ENCODE measurements at places on chromosomes 3 and 15.

DNA sequence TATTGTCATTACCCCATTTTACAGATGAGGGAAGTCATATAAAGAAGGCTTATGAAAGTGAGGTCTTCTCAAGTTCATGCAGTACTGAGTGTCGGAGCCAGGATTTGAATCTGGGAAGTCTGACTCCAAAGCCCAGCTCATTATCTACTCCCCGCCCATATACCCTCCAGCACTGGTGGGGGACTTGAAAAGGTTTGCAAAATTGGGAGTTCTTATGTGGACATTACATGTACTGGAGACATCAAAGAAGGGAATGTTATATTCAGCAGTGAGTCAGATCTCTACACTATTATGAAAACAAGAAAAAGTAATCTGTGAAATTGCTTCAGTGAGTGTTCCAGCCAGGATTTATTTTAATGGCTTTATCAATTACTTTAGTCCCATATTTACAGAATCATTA lies 185.2 kb upstream of the CADPS start:
- no peak for DNase-seq

DNA sequence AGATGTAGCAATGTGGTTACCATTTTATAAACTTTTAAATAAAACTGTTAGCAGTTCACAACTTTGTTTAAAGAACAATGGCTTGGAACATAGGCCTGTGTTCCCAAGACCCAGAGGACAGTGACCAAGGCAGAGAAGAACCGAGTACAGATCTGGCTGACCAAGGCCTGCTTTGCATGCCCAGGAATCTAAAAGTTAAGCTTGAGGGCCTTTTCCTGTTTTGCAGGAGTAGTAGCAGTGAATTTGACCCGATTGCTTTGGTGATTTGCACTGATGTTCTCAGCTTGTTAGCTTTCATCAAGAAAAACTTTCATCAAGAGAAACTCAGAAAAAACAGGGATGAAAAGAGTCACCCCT lies 9.9 kb downstream of the FILIP1L start:
- no peak for DNase-seq

DNA sequence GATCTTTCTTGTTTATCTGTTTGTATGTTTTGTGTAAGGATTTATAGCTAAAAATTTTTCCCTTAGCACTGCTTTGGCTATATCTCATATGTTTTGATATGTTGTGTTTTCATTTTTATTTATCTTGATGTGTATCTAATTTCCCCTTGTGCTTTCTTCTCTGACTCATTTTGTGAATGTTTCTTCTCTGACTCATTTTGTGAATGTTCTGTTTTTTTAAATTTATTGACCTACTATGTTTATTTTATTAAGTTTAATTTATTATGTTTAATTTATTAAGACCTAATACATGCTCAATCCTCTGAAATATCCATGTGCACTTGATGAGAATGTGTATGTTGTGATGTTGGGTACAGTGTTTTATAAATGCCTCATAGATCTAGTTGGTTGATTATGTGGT lies 793.5 kb upstream of the CADM2 start:
- DNase-seq: no peak

- no peak for DNase-seq
Measured at GRCh38 chr3:169790687-169791429, 17.7 kb downstream of the MYNN start.

GRCh38 chr3:191523148-191523547 lies 62.2 kb downstream of the PYDC2 start:
- no peak for DNase-seq

DNA sequence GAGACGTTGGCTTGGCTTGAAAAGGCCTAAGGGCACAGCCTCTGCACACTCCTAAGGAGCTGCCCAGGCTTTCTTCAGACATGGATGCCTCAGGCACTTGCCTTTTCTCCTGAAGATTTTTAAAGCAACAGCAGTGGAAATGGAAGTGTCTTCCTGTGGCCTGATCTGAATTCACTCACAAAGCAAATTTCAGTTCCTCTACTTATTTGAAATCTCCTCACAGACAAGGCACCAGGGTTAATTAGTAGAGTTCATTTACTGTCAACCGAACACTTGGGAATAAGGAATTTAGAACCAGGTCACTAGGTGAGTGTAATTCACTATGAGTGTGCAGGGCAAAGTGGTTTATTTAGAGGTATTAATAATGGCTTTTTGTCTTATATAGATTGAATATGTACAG lies 27.2 kb upstream of the DAZL start:
- DNase-seq: no peak

DNA sequence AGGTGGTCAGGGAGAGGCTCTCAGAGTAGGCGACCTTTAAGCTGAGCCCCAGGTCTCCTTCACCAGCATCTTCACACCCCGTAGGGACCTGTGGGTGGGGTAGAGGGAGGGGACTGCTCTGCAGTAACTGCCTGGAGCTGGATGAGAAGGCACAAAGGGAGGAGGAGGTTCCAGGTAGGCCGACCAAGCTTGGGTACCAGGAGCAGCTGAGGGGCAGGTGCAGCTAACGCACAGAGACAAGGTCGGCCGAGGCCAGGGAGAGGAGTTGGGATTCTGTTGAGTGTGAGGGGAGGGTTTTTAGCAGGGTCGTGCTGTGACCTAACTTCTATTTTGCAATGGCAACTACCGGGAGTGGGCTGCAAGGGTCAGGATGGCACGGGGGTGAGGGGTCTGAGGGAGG lies 5.9 kb upstream of the GRIP2 start:
- no peak for DNase-seq

DNA sequence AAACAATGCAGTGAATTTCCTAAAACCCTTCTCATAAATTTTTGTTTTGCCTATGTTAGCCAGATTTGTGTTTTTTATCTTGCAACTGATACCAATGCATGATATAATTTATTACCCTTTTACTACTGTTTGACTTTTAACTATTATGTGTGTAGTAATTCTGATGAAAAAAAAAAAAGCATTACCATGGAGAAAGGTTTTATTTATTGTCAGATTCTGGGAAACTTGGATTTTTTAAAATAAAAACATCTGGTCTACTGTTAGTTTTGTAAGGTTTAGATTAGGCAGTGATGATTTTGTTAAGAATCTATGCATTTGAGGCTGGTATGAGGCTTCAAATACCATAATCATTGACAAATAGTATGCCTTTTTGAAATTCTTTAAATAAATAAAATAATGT lies 470.4 kb upstream of the ROBO1 start:
- DNase-seq: no peak

DNA sequence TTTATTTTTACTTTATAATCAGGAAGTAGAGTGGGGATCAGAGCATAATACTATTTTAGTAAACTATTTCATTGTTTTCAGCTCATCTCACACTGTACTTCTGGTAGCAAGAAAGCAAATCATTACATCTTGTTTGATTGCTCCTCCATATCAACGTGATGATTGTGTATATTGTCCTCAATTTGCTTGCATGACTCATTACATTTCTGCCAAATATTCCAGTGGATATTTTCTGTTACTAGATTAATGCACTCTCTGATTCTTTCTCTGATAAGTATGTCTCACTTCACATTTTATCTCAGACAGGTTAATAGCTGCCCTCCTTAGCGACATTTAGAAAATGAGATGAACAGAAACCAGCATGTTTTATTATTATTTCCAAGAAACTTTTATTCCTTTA lies 1145.3 kb downstream of the OTOL1 start:
- DNase-seq: no peak

DNA sequence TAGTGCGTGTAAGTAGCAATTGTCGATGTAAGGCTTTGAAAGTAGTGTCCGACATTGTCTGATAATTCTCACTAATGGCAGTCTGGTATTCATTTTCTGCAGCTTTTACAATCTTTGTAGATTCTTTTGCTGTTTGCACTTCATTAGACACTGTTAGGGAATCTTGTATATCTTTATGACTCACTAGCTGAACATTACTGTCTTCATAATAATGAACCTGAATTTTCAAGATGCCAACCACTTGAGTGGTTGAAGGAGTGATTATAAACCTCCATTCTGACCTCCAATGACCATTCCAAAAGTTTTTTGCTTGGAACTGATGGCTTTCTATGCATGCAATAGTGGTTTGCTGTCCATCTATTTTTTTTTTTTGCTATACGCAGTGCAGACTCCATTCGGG lies 76.4 kb upstream of the MFGE8 start:
- DNase-seq: no peak

GRCh38 chr15:60652870-60653269 lies 173.9 kb upstream of the ICE2 start:
- DNase-seq: no peak

DNA sequence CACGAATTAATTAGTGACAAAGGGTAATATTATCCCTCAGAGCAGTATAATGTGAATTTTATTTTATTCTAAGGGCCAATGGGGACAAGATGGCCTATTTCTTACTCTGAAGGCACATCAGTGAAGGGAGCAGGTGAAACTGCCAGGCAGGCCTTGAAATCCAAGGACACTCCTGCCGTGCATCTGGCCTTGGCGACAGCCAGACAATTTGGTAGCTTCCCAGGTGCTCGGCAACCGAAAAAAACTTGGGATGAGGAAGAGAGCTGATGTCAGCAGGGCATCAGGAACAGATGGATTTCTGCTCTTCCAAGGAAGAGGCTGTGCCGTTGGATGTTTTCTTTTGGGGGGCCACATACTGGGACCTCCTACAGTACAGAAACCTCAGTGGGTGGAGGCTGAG lies 83.2 kb upstream of the ADAMTSL3 start:
- no peak for DNase-seq

DNA sequence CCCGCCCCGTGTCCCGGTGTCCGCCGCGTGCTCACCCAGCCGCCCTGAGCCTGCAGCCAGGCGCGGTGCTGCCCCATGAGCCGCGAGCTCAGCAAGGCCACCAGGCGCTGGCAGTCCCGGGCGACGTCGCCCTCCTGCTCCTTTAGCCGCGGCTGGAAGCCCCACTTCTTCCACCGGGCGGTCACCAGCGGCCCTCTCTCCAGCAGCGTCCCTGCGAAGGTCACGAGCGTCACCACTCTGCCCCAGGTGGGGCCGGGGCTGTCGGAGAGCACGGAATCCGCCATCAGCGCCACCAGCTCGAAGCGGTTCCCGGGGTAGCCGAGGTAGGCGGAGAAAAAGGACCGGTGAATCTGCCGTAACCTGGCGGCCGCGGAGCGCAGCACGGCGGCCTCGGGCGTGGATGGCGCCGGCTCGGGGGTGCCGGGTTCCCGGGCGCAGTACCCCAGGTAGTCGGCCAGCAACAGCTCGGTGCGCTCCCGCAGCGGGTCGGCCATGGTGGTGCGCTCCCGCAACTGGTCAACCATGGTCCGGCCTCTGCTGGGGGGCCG lies 298 bp downstream of the BCL2L10 start:
- no peak for DNase-seq

DNA sequence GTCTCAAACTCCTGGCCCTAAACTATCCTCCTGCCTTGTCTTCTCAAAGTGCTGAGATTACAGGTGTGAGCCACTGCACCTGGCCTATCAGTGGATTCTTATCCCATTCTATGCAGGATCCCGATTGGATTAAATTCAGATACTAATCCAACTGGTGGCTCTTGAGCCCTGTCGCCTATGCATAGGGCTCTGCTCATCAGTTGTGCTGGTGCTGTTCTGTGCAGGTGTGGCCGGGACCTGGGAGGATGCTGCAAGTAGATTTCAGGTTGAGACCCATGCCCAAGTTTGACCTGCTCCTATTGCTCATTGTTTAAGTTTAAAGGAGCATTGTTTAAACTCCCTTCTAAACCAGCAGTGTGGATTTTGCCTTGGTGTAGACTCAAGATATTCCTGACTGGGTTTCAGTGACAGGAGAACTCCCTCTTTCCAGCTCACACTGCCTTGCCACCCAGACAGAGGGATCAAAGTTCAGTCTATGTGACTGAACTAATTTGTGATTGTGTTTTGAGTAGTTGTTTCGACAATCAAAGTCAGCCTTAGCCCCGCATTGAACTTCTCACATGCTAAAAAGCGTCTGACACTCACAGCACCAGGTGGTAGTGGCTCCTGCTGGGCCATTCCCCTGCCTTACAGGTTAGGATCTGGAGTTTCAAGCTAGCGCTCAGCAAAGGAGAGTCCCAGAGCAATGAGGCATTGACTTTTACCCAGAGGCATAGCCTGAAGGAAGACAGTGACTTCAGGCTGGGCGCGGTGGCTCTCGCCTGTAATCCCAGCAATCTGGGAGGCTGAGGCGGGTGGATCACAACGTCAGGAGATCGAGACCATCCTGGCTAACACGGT lies 45.0 kb upstream of the PIK3CB start:
- no peak for DNase-seq

GRCh38 chr3:97816811-97817210 lies 5.0 kb upstream of the CRYBG3 start:
- no peak for DNase-seq

GRCh38 chr3:138493804-138494606 lies 59.6 kb downstream of the ESYT3 start:
- no peak for DNase-seq

DNA sequence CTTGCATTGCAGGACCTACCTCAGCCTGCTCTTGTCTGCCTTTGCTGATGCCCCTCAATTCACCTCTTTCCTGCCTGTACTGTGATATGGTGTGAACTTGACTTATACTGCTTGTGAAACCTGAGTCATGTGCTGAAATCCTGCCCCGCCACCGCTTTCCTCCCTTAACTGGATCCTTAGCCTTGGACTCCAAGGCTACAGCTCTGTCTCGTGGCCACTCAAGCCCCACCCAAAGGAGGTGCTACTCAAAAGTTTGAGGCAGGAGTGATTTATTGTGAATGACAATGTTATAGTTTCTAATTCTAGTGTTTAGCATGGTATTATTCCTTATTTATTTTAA lies 56.1 kb downstream of the MYZAP start:
- no peak for DNase-seq

DNA sequence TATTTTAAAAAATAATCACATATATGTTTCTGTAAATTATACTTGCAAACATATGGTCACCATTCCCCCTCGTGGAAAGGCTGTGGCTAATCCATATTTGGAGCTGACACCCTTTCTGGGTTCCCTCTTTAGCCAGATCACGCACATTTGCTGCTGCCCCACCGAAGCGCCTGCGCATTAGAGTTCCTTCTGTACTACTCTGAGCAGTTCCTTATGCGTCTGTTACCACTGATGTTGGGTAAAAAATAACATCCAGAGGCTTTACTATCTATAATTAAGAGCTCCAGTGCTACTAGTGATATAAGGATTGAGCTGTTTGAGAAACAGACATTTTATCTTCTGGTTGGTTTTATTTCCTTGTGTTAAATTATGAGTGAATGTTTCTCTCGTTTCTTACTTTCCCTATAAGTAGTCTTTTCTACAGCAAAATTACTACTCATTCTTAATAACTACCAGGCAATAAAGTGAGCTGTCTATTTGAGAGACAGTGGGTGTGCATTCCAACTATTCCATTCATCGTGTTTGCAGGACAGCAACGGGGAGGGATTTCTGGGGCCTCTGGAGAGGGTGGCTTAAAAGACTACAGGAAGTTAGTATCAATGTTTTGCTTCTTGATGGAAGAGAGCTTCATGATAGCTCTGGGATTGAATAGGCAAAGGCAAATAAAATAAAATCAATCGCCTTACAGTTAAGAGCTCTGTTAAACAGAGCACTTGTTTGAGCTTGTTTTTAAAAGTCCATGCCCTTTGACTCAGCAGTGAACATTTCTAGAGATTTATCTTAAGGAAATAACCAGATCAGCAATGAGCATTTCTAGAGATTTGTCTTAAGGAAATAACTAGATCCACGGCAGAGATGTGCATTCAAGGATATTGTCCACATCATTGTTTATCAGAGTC lies 245.2 kb downstream of the CD47 start:
- DNase-seq: no peak

- no peak for DNase-seq
Measured at GRCh38 chr3:50545781-50546180, 21.8 kb downstream of the C3orf18 start.

Measured in amygdala (tissue), 56 donors.